ENCODE measurements at places on chromosomes 3 and 15.

GRCh38 chr3:43453981-43454380, 167.6 kb downstream of the SNRK start:
- DNase-seq = no peak

DNA sequence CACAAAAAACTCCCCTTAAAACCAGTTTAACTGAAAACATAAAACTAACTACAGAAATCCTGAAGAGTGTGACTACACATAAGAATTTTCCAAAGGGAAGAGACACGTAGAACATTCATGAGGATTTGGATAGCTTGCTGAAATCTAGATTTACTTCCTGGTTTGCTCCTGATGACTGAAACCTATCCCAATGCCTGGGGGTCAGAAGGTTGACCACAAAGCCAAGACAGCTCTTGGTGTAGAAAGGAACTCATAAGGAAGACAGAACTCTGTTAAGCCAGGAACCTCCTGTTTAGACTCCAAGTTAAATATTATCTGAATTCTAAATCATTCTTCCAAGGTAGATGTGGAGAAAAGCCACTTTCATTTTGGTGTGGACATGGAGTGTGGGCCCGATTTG, 92.8 kb downstream of the TFG start:
- no peak for DNase-seq

DNA sequence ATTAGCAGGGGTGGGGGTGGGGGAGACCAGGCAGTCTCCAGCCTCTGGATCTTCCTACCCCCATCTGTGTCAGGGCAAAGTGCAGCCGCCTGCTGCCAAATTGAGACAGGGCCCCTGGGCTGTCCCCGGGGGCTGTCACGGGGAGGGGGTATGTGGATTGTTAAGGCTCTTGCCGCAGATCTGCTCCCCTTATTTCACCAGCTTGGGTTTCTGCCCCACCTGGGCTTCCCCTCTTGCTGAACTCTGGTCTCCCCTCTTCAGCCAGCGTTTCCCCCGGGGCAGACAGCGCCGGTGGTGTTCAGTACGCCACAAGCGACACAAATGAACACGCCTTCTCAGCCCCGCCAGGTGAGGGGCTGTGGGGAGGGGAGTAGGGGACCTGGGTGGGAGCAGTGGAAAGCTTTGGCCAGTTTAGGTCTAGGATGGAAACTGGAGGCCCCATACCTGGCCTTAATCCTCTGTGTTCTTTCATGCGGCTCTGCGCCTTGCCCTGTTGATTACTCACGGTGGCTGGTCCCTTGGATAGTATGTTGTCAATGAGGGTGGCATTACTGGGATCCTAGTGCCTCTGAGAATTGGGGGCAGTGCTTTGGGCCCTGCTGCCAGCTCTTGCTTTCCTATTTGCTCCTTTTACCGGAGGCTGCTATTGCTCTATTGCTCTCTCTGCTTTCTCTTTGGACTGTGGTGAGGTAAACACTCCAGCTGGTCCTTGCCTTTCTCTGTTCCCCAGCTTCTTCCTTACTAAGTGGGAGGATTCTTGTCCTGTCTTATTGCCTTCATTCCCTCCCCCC, 1.7 kb downstream of the EIF4G1 start:
- no peak for DNase-seq

DNA sequence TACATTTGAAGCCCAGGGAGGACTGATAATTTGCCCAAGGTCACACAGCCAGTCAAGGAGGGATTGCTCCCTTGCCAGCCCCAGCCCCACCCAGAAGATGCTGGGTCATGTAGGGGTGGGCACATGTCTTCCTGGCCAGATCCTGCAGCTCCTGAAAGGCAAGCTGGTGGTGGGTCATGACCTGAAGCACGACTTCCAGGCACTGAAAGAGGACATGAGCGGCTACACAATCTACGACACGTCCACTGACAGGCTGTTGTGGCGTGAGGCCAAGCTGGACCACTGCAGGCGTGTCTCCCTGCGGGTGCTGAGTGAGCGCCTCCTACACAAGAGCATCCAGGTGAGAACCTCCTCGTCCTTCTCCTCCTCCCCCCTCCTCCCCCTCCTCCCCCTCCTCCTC, 13.2 kb downstream of the ISG20 start:
- DNase-seq = peak; percentile 20

GRCh38 chr15:90580099-90580498, 50.4 kb downstream of the CRTC3 start:
- DNase-seq = no peak

- DNase-seq = no peak
These were observed 49.2 kb downstream of the ARHGAP11B start for GRCh38 chr15:30675126-30675525.

- DNase-seq = no peak
These were observed 182.2 kb downstream of the NAALADL2 start for GRCh38 chr3:175041369-175041768.

DNA sequence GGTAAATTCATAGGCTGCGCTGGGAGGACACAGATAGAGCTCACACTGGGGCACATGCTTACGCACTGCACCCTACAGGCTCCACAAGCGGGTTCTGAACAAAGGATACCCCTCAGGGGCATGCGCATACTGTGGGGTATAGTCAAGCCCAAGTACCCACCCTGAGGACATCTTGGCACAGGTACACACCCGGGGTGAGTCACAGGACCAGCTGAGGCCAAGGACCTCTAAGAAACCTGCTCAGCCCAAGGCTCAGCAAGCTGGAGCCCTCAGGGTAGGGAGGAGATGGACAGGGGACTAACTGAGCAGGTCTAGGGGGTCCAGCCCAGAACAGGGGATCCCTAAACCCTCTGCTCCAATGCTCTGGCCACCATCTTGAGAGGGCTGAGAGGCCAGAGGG, 3.3 kb downstream of the SHISA5 start:
- no peak for DNase-seq

- DNase-seq = no peak
These were observed 15.5 kb downstream of the CCR5 start for GRCh38 chr3:46386205-46386604.

- DNase-seq = no peak
These were observed 409.9 kb downstream of the RBMS3 start for GRCh38 chr3:29690686-29691353.

DNA sequence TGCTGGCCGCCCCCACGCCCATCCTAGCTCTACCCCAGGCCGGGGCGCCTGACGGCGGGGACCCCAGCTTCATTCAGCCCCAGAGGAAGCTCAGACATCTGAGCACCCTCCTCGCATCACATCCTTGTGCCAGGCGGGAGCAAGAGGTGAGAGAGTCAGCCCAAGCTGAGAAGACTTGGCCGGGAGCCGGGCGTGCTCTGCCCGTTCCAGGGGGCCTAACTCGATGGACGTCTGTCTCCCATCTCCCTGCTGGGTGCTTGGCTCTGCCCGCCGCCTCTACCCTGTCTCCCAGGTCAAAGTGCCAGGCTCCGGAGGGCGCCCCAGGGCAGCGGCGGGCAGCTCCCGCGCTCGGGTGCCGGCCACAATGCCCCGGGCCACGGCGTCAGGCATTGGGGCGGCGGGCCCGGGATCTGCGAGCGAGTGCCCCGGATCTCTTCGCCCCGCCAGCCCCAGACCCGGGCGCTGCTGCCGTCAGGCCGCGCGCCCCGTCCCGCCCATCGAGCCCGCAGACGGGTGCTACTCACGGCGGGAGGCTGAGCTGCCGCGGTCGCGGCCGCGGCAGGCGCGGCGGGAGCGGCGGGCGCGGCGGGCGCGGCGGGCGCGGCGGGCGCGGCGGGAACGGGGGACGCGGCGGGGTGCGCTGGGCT, 388 bp downstream of the DAPK2 start:
- DNase-seq = peak; percentile 35

DNA sequence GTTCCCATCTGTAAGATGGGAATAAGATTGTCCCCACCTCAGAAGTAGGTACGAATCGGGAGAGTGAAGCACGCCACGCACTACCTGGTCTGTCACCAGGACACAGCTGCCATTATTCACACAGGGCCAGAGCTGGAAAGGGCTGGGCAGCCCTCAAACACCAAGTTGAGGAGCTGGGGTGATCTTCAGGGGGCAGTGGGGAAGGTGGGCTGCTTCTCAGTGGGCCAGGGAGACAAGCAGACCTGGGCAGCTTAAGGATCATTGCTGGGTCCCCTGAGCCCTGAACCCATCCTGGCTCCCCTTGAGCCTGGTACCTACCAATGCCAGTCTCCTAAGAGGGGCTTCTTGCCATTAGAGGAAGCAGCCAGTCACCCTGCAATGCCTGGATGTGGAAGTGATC, 82.1 kb downstream of the SMAD6 start:
- no peak for DNase-seq

- no peak for DNase-seq
These were observed 152.4 kb downstream of the TJP1 start for GRCh38 chr15:29669823-29670222.

- no peak for DNase-seq
These were observed 21.6 kb downstream of the REC114 start for GRCh38 chr15:73464602-73465001.

- no peak for DNase-seq
These were observed 169.4 kb downstream of the MINAR1 start for GRCh38 chr15:79601405-79602086.

DNA sequence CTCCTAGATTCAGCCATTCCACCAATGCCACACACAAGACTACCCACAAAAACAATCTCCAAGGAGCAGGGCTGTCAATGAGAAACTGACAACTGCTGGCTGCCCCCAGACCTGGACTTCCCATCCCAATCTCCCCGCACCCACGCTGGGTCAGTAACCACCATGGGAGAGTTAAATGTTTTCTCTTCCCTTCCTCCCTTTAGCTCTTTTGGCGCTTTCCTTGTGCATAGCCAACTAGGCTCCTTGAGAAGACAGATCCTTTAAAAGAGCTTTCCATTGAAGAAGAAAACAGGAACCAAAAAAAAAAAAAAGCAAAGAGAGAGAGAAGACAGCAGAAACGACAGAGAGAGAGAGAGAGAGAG, 8.3 kb downstream of the BCL6 start:
- no peak for DNase-seq

- DNase-seq = no peak
These were observed 246.1 kb downstream of the SHQ1 start for GRCh38 chr3:72601983-72602750.

DNA sequence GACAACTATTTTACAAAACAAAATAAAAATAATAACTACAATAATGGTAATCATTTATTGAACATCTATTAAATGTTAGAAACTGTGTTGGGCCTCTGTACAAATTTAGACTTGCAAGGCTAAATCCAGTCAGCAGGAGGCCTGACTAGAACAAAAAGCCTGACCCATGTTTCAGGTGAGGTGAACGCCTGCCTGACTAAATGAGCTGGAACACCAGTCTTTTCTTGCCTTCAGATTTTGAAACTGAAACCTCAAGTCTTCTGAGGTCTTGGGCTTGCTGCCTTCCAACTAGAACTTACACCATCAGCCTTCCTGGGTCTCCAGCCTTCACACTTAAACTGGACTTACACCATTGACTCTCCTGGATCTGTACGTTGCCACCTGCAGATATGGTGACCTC, 706.9 kb downstream of the TBL1XR1 start:
- DNase-seq = no peak

- no peak for DNase-seq
These were observed 76.0 kb downstream of the PTPRG start for GRCh38 chr3:61637088-61638051.

GRCh38 chr3:61730577-61731231, 169.3 kb downstream of the PTPRG start:
- no peak for DNase-seq

- DNase-seq = no peak
These were observed 120.1 kb upstream of the ARHGEF3 start for GRCh38 chr3:56921573-56922453.

- no peak for DNase-seq
These were observed 188.1 kb downstream of the MINAR1 start for GRCh38 chr15:79620112-79620857.

DNA sequence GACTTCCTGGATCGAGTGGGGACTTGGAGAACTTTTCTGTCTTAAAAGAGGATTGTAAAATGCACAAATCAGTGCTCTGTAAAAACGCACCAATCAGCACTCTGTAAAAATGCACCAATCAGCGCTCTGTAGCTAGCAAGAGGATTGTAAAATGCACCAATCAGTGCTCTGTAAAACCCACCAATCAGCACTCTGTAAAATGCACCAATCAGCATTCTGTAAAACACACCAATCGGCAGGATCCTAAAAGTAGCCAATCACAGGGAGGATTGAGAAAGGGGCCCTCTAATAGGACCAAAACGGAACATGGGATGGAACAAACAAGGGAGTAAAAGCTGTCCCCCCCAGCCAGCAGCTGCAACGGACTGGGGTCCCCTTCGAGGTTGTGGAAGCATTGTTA, 587.4 kb upstream of the ALCAM start:
- no peak for DNase-seq

Measured in activated T-cell treated with anti-CD3 and anti-CD28 coated beads, Interleukin-2, amount 50 U/mL, for 48 hours (primary cell).